ENCODE measurements at places on chromosomes 2 and 18.

- DNase-seq = no peak
These were observed 57.7 kb downstream of the ROCK2 start for GRCh38 chr2:11286749-11287148.

DNA sequence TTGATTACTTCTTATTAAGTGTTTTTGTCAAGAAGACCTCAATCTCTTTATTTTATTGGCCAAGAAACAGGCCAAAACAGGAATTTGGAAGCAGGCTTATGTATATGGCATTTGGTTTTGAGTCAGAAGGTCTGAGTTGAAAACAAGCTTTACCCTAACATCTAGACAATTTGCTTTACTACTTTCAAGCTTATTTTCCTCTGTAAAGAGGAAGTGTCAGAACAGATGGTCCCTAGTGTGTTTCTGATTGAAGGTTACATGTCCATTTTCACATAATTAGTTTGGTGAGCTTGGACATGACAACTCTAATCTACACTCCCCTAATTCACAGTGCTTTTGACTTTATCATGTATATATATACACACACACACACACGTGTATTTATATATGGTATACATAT, 19.8 kb upstream of the MAP4K4 start:
- DNase-seq = no peak

- DNase-seq = no peak
These were observed 113.1 kb upstream of the SRD5A2 start for GRCh38 chr2:31693882-31694281.

- peak; percentile 18 for DNase-seq
These were observed 50.6 kb upstream of the YWHAQ start for GRCh38 chr2:9681427-9681817.

DNA sequence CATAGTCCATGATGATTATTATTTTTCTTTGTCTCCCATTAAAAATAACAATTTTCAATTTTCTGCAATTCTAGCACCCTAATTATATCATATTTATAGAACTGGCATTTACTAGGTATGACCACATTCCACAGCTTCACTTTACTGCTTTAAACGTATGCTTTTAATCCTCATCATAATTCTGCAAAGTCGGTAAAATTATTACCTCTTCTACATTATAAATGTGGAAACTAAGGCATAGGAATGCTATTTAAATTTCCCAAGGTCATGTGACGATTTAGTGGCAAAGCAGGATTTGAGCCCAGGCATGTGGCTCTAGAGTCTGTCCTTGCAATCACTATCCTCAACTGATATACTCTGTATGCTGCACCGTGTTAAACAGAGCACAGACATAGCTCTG, 866.4 kb downstream of the EPHA4 start:
- DNase-seq = no peak

- no peak for DNase-seq
These were observed 60.1 kb downstream of the EVA1A start for GRCh38 chr2:75500633-75501032.

DNA sequence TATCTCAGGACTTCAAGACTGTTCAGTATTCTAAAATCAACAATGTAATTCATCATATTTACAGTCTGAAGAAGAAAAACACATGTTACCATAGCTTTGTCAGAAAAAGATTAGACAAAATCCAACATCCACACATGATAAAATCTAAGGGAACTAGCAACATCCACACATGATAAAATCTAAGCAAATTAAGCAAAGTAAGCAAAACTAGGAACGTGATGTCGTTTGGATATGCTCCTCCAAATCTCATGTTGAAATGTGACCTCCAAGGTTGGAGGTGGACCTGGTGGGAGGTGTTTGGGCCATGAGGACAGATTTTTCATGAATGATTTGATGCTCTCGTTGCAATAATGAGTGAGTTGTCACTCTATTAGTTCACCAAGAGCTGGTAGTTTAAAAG, 717.3 kb upstream of the HS6ST1 start:
- no peak for DNase-seq

DNA sequence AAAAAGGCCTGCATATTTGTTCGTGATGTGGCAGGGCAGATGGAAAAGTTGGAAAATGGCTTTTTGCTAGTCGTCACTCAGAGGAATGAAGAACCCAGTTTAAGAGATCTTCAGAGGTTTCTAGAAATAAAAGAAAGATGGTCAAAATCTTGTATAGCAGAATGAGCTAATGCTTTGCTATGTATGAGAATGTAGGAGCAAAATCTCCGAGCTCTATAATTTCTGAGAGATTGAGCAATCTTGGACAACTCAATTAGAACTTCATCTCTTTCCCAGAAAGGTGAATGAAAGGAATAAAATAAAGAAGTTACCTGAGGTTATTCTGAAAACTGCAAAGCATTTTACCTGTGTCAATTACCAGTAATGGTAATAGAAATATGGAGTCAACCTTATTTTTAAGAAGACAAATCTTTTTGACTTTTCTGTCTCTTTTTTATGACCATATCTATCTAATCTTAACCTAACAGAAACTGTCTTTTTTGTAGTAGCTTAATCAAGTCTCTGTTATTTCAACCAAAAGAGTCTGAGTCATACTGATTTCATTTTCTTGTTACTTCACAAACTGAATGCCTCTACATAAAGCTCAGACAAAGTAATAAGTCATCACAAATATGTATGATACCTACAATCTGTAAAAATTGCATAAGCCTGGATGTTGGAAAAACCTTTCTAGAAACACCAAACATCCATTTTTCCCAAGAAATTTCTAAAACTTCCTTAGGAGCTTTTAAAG, 32.5 kb downstream of the CCDC68 start:
- no peak for DNase-seq

- no peak for DNase-seq
These were observed 15.5 kb downstream of the NEB start for GRCh38 chr2:151718796-151719195.

- no peak for DNase-seq
These were observed 8.1 kb downstream of the SEPTIN2 start for GRCh38 chr2:241323778-241324177.

DNA sequence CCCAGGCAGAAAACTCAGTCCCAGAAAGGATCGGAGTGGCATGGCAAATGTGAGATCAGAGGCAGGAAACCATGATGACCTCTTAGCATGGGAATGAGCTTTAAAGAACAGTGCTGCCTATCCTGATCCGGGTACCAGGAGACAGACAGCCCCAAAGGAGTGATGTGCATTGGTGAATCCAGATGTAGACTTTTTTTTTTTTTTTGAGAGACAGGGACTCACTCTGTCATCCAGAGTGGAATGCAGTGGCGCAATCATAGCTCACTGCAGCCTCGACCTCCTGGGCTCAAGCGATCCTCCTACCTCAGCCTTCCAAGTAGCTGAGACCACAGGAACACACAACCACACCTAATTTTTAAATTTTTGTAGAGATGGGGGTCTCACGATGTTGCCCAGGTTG, 122.7 kb downstream of the VAPA start:
- no peak for DNase-seq

GRCh38 chr2:141490886-141491285, 639.9 kb downstream of the LRP1B start:
- no peak for DNase-seq

DNA sequence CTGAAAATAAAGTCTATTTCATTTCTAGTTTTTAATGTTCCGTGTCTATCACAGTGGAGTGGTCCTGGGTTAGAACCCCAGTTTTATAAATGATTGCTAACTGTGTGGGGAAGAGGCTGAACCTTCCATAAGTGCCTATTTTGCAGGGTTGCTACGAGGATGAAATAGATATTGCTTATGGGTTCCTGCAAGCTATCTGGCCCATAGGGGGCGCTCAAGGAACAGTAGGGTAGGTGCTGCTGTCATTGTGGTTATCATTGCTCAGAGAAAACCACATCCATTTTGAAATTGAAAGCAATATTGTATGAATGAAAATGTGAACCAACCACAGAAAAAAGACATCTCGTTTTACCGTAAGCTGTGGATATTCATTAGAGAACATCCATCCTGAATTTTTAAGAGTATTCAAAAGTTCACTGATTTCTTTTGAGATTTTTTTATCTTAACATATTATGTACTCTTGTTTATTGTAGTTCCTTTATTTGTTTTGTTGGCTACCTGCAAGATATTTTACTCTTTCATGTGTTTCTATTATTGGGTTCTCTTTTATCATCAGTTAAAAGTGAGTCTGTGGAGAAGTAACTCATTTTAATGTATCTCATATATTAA, 261.6 kb downstream of the NAPG start:
- DNase-seq = peak; percentile 48

DNA sequence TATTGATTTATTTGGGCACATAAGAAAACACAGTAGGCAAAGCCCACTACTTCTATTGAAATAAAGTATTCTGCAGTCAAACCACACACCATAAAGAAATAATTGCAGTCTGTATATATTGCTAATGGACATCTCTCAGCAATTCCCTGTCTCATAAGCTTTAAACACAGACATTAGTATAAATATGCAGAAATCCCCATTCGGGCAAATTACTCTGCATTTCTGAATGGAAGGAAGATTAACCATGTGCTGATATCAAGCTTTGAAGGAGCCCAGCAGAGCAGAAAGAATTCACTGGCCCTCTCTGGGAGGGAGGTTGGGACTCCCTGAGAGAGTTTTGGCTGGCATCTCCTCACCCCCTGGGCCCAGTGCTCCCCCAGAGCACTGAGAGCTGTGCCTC, 269.6 kb downstream of the ATAD2B start:
- no peak for DNase-seq

DNA sequence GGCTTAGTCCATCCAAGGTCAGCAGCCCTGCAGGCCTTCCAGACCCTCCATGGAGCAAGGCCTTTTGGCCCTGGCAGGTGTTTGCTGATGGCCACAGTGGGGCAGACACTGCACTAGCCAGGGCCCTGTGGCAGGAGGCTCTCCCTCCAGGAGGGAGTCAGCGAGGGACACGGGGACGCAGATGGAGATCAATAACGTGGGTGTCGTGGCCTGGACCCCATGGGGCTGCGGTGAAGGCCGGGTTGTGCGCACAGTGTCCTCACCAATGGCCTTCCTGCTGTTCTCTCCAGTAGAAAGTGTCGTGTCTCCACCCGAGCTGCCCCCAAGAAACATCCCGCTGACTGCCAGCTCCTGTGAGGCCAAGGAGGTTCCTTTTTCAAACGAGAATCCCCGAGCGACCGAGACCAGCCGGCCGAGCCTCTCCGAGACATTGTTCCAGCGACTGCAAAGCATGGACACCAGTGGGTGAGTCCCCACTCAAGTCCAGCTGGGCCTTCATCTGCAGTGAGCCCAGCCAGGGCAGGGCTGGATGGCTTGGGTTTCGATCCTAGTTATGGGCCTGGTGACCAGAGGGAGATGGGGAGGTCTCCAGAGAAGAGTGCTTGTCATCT, 65.4 kb downstream of the INPP5D start:
- DNase-seq = no peak

GRCh38 chr2:78977661-78978145, 47.8 kb upstream of the REG3G start:
- DNase-seq = no peak

DNA sequence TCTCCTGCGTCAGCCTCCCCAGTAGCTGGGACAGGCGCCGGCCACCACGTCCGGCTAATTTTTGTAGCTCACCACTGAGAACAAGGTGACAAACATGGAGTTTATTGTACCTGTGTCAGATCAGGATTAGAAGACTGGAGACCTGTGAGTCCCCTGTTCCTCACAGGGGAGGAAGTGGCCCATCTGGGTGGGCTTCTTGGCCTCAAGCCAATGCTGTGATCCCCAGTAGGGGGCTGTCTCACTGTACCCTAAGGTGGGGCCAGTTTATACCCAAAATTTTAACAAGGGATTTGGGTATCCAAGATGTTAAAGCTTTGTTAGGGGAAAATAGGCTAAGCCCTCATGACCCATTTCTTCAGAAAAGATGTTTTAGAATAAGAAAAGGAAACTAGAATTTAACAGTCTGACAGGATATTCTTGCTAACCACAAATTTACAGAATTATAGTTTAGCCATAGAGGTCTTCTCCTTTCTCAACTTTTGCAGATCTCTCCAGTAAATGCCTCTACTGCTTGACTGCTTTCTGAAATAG, 16.3 kb downstream of the PCBP1 start:
- no peak for DNase-seq

DNA sequence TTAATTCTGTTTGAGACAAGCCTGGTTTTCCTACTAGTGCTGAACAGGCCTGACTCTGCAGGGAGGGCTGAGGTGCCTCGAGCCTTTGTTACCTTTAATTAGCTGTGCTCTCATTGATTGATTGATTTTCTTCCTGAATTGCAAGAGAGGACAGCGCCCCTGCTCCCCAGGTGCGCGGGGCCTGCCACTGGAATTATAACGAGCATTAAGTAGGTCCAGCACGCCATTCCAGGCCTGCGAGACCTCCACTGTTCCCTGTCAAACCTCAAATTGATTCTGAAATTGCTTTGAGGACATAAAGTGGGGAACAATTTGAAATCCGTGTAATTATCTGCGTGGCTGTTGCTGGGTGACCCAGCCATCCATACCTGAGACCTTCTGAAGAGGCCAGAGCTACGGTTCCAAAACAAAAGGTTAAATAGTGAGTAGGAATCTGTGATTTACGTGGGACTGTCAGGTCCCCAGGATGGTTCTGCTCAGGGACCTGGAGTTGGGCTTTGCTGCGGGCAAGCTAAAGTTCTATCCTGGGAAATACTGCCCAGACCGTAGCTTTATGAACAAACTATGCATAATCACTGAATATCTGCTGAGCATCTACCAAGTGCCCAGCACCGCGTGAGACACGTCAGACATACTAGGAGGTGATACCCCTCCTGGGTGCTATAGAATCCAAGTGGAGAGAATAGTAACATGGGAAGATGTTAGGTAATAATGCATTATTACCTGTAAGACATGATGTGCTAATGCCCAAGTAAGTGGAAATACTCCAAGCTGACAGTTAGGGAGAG, 104.1 kb downstream of the ZBTB7C start:
- no peak for DNase-seq

DNA sequence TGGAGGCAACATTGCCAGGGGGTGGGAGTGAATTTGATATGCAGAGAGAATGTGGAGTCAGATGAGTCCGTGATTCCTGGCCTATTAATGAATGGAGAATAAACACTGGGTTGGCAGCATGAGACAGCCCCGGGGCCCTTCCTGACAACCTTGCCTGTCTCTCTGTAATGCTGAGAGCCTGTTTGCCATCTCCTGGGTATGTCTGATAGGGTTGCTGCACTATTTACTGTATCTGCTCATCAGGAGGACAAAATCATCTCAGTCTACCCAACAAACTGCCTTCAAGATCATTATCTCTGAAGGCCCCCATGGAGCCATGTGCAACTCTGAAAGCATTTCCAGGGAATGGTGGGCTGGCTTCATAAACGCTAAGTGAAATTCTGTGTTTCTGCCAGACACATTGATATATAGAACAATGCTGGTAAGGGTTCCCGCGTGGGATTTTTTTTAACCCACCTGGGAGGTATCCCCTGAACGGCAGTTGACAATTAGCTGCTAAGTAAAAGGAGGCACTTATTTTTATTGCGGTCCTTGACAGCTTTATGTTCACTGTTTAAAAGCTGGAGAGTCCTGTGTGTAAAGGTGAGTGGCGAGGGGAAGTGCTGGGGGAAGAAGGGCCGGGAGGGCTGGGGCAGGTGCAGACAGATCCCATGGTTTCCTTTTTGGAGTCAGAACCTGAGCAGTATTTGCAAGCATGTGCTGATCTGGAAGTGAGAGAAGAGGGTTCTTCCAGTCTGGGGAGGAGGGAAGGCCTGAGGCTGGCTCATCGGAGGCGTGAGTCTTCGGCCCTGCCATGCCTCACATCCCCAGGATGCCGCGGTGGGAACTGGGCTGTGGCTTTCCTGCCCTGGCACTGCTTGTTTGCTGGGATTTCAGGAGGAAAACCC, 64.8 kb downstream of the ARHGAP25 start:
- no peak for DNase-seq

GRCh38 chr18:61991201-61991600, 98.4 kb upstream of the RNF152 start:
- DNase-seq = no peak
